ENCODE measurements at places on chromosomes 3 and 15.
A peak's percentile ranks its signal among the peaks of the same experiment; 100 is the strongest.

DNA sequence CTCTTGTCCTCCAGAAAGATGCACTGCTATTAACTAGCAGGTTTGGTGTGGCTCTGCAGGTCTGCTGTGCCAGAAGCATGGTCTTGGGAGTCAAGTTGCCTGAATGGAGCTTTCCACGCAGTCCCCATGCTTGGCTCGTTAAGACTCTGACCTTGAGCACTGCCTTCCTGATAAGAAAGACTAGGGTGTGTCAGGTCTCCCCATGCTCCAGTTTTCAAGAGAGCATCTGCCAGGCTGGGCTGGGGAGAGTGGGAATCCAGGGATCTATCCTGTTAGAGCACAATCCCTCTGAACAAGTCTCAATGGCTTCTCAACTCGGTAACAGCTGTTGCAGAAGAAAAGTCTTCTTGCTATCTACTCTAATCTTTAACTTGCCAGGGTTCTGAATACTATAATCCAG is 98.2 kb downstream of the TJP1 start:
- DNase-seq = no peak

GRCh38 chr3:122800031-122800430 is 5.2 kb downstream of the SLC49A4 start:
- no peak for DNase-seq

GRCh38 chr3:2937055-2937454 is 173.1 kb downstream of the IL5RA start:
- DNase-seq = no peak

DNA sequence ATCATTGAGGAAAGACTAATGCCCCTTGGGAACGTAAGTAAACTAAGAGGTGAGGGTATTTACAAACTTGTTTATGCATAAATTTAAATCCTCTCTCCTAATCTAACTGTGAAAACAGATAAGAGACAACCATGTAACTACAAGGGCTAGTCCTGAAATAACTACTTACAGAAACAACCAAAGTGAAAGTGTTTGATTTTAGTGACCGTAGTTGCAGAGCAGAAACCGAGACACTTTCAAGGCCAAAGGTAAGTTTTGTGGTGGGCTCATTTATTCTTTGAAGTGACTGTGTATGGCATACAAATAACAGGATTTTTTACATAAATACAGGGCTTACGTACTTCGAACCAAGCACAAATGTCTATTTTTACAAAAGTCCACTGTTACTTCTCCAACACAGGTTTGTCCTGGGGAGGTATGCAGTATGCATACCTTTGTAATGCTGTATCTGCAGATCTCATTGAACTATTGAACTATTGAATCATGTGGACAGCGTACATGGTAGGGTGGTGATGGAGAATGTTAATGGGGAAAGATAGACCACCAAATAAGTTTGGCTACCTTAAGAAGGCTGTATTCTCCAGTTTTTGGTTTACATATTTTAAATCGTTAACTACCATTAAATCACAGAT is 99.6 kb upstream of the RBMS3 start:
- no peak for DNase-seq

GRCh38 chr3:147423537-147423797 is 14.3 kb downstream of the ZIC1 start:
- DNase-seq = no peak

DNA sequence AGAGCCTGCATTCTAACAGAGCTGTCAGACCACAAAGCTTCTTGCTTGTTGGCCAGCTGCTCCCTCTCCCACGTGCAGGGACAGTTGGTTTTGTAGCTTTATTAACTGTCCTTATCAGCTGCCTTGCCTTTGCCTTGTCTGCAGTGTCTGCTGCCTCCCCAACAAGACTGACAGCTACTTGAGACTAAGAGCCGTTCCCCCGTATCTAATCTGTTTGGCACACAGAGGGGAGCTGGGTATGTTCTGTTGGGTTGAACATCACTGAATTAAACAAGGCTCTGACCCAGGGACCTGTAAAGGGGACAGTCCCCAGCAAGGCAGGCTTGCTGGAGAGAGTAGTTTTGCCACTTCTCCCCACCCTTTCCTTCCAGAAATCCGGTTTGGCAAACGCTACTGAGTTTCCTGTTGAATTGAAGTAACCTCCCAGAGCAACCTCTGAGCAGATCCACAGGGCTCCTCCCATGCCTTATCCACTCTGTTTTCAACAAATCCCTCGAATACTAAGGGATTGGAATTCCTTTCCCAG is 116.1 kb downstream of the ANP32A start:
- no peak for DNase-seq

DNA sequence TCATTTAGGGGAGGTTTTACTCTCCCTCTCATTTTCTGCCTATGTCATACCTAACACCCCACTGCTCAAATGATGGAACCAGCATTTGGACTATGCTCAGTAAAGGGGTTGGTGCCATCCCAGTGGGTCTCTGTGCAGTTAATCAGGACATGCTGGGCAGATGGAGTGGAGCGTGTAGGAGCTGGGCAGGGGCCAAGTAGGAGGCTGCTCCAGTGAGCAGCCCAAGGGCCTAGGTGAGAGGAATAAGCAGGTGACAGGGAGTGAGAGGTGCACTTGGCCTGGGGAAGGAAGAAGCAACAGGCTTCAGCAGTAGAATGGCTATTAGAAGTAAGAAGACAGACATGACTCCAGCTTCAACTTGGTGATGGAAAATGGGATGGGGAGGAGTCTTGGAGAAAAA is 72.2 kb downstream of the EPHB1 start:
- no peak for DNase-seq

- no peak for DNase-seq
Measured at GRCh38 chr3:112773864-112774263, 72.8 kb downstream of the CD200R1L start.

DNA sequence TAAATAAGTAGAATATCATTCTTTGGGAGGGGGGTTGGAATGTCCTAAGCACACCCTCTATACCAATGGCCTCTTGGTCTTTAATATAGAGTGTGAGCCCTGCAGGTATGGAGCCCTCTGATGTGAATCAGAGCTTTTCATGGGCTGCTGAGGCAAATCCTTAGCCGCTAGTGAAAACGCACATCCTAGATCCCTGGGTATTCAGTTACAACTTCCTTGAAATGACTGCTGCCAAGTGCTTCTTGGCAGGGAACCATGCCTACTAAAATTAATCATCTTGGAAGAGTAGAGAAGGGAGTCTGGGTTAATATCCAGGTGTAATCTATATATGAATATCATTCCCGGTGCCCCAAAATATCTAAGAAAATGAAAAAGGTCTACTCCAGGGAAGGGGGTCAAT is 109.1 kb downstream of the POLQ start:
- DNase-seq = no peak

DNA sequence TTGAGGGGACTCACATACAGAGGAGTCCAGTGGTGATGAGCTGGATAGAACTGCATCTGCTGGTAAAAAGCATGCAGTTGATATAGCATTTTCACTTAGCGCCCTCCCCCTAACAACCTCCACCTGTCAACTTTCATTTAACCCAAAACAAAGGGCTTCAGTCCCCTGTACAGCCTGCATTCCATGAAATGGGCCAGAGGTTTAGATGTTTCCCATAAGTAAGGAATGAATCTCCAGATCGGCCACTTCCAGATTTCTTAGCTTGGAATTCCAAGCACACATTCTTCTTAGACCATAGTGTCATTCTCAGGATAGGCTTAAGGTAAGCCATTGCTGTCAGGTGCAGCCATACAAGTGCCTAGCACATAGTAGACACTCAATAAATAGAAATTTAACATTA is 32.9 kb upstream of the BFSP2 start:
- no peak for DNase-seq

- no peak for DNase-seq
Measured at GRCh38 chr15:97841558-97841957, 118.9 kb upstream of the ARRDC4 start.

GRCh38 chr3:195208183-195208582 is 62.8 kb downstream of the XXYLT1 start:
- DNase-seq = no peak

DNA sequence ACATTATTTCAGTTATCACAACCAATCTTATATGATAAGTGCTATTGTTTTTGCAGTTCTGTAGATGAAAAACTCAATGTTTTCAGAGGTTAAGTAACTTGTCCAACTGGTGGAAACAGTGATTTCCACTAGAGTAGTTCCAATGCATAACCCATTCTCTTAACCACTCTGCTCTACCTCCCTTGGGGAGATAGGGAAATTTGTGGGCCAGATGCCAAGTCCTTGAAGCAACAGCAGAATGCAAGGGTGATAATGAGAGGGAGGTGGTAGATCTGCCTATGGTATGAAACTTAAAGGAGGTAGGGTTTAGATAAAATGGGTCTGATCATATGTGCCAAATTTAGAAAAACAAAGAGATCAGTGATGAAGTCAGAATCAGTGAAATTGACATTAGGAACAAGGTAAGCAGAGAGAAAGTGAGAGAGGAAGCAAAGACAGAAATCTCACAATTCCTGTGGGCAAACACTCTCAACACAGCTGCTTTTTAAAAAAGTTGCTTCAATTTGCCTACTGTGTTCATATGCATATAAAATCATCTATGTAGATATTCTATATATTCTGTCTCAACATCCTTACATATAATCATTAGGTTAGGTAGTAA is 50.5 kb upstream of the UBP1 start:
- DNase-seq = no peak

GRCh38 chr3:151085889-151086483 is 522 bp downstream of the MED12L start:
- peak; percentile 26 for DNase-seq

GRCh38 chr3:51706788-51707731 is at the start of gene GRM2:
Gene GRM2 (plus strand): TSS chr3:51707068. CDS start chr3:51708984, 1,916 bp downstream.
- DNase-seq = no peak

- DNase-seq = no peak
Measured at GRCh38 chr3:196689941-196690660, 21.9 kb downstream of the CEP19 start.

DNA sequence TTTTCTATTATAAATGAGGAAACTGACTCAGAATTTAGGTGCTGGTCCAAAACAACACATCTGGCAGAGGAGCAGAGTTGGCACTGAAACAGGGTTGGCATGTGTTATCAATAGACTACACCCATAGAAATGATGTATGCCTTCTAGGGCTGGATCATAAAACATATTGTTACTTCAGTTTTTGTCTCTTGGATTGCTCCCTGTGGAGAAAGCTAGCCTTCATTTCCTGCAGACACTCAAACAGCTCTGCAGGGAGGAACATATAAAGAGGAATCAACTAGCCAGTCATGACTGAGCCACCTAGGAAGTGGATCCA is 507 bp upstream of the MRPL3 start:
- DNase-seq = no peak

DNA sequence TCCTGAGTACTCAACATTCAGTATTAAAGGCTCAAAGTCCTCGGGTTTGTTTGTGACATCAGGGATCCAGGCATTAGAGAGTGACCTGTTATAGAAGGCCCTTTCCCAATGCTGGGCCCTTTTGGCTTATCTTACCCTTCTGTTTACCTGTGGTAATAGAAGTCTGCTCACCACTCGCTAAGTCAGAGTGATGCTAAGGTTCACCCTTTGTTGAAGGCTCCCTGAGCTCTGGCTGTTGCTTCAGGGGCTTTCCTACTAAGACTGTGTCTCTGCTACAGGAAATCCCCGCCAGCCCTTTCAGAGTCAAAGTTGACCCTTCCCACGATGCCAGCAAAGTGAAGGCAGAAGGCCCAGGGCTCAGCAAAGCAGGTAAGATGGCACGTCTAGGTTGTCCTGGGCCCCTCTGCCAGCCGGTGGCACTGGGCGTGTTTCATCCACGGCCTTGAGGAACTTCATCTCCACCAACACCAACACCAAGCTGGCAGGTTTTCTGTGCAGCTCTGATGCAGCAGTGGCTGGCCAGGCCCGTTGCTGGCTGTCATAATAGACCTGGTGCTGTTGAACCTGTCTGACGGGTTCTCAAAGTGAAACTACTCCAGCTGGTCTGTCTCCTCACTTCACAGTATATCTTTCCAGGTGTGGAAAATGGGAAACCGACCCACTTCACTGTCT is 99.1 kb downstream of the DNASE1L3 start:
- no peak for DNase-seq

DNA sequence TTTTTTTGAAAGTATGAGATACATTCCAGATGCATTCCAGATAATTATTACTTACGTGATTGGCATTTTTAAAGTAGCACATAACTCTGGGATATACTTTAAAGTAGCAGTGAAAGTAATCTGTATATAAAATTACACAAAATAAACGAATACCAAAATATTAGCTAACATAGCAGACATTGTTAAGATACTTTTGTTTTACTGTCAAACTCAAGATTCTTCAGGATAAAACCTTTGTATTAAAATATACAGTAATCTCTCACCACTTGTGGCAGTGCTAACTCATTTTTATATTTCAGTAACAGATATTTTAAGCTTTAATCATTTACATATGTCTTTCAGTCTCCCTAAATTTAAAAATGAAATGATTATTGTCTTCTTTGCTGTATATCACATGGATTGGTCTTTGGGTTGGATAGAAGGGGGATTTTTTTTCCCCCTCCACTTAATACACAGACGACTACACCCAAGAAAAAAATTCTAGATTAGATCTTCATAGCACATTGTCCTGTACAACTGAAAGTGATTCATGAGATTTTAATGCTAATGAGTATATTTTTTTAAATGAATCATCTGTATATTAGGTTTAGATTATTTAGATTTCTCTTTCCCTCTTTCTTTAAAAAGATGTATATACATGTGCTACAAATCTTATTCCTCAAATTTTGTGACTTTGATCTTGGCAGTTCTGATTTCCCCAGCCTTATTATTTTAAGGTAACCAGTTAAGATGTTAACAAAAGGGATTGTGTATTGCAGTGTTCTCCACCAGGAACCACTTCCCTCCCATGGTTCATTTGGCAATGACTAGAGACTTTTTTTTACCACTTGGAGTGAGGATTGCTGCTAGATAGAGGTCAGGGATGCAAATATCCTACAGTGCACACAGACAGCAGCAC is 24.5 kb upstream of the EBLN2 start:
- DNase-seq = no peak

- DNase-seq = no peak
Measured at GRCh38 chr3:196843435-196844110, 24.1 kb upstream of the SENP5 start.

DNA sequence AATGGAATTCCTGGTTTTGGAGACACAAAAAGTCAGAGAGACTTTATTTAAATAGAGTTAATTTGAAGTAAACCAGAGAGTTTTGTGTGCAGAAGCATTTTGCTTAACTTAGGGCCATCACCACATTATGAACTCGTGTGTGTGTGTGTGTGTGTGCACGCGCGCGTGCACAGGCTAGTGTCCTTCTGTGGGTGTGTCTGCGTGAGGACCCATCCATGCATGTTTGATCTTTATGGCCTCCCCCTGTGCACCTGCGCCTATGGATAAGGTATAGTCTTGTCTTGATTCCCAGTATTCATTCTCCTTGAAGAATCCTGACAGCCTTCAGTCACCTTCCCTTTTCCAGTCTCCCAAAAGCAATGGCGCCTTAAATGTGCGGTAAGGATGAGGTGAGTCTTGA is 26.0 kb downstream of the MUC20 start:
- DNase-seq = no peak

Data from bone marrow (tissue), 2 donors.